ENCODE measurements at places on chromosomes 1 and 21.

GRCh38 chr1:77899647-77900320 lies 11.4 kb downstream of the NEXN start:
- DNase-seq = no peak

DNA sequence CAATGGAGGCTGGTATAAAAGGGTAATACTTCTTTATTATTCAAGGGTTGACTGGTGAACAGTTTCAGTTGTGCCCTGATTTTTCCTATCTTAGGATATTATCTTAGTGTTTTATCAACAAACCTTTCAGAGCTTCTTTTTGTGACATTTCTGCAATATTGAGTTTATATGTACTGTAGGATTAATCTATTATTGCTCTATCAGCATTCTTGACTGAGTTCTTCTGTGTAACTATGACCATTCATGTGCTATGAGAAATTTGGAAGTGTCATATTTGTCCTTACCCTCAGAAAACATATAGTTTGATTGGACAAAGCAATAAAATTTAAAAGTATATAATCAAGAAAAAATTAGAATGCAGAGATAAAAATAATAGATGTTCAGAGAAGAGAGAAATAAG lies 25.5 kb upstream of the MRPS6 start:
- DNase-seq = no peak

GRCh38 chr1:70442490-70442889 lies 31.4 kb downstream of the CTH start:
- no peak for DNase-seq

GRCh38 chr1:207673399-207673798 lies 28.5 kb downstream of the CR1L start:
- DNase-seq = no peak

DNA sequence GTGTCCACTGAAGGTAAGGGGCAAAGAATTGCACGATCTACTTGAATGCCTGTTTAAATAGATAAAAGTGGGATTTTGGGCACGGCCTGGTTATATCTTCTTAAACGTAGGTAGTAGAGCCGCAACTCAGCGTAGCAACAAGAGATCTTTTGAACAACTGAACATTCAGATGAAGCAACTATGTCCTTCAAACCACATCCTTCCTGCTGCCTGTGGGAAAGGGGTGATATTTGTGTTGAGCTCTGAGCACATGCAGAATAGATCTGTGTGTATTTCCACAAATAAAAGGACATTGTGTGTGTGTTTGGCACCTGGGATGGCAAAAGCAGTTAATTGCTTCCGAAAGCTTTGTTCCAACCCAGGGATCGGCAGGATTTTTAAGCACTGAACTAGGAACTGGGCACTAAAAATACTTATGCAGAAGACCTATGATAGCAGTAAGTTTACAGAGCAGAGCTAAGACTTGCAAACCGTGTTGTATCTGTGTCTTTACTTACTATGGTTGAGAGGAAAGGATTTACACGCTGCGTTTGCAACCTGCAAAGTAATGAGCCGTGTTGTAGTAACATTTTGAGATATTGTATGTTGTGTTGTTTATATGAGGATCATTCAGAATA lies 333.4 kb downstream of the CHRM3 start:
- no peak for DNase-seq

- no peak for DNase-seq
Observed at GRCh38 chr1:99642053-99642452, 3.9 kb upstream of the PALMD start.

DNA sequence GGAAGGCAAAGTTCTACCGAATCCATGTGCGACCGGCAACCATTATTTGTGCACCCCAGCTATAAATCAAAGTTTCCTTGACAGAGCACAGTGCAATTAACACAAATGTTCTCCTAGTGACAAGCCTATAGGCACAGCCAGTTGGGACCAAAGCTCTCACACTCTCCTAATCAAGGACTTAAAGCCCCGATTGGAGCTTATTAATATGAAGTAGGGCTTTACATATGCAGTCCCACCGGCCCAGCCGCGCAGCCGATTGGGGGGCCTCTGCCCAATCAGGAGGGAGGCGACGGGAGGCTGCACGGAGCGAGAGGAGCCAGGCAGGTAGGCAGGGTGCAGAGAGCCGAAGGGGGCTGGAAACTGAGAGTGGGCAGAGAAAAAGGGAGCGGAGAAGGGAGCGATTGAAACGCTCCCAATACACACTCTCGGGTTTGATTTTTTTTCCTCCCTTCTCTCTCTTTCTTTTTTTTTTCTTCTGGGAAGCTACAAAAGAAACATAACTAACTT lies at the start of gene ESRRG:
TSS of gene ESRRG (minus strand) at position 156 of the 507 bp plus-strand sequence. CDS start at position 26, 130 bp downstream.
- no peak for DNase-seq

- no peak for DNase-seq
Observed at GRCh38 chr1:31712068-31712467, 8.3 kb upstream of the COL16A1 start.

- no peak for DNase-seq
Observed at GRCh38 chr1:198730952-198731351, 92.1 kb downstream of the PTPRC start.

DNA sequence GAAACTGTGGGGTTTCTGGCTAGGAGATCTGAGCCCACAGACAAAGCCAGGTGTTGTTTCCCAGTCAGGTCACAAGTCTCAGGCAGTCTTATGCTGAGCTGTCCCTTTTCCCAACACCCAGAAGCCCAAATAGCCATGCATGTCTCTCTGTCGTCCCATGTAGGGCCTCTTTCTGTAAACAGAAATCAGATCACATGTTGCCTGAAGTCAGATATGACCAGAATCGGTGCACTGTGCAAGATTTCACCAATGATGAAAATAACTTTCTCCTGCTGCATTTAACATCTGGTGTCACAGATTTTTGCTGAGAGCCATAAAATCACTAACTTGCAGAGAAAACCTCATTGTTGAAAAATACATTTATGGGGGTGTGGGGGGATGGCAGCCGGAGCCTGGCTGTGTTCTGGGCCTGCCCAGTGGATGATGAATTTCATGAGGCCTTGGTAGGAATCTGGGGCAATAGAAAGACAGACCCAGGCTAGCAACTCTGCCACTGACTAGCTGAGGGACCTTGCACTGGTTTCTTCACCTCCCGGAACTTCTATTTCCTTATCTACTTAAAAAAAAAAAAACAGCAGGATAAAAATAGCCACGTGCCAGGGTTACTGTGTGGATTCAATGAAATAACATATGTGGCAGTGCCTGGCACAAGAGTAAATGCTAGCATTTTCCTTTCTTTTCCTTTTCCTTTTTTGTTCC lies 158.8 kb upstream of the NFIA start:
- no peak for DNase-seq

DNA sequence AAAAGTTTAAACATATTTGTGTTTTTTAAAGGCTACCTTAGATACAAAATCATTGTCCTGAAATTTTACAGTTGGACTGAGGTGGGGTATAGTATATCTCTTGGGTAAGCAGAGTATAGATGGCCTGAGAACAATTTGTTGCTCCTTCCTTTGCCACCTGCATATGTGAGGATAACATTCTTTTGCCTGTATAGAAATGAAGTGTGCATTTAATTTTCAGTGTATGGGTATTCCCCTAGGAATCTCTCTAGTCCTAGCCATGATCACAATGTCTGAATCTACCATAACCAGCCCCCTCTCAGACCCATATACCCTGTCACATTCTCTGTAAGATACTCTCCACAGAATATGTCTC lies 1.9 kb upstream of the FCGR2A start:
- DNase-seq = no peak

DNA sequence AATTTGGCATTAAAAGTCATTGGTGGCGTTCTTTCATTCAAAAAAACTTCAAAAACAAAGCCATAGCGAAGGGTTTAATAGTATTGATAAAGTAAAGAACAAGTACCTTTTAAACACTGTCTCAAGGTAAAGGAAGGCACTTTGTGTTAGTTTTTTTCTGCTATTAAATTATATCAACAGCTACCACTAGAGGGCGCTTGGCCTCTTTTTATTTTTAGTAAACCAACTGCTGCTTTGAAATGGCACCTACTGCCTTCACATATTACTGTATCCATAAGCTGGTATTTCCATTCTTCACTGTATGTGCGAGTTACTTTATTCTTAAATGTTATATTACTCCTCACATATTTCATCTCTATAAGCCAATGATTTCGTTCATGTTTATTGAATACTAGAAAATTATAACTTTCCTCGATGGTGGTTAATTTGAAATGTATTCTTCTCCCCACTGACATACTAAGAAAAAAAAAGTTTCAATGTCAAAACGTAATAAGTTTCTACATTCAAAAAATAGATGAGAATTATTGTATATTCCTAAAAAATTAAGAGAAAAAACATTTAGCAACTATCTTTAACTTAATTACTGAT lies 125.7 kb upstream of the CXADR start:
- DNase-seq = peak; percentile 70

- no peak for DNase-seq
Observed at GRCh38 chr1:159974350-159974965, 20.4 kb upstream of the SLAMF9 start.

DNA sequence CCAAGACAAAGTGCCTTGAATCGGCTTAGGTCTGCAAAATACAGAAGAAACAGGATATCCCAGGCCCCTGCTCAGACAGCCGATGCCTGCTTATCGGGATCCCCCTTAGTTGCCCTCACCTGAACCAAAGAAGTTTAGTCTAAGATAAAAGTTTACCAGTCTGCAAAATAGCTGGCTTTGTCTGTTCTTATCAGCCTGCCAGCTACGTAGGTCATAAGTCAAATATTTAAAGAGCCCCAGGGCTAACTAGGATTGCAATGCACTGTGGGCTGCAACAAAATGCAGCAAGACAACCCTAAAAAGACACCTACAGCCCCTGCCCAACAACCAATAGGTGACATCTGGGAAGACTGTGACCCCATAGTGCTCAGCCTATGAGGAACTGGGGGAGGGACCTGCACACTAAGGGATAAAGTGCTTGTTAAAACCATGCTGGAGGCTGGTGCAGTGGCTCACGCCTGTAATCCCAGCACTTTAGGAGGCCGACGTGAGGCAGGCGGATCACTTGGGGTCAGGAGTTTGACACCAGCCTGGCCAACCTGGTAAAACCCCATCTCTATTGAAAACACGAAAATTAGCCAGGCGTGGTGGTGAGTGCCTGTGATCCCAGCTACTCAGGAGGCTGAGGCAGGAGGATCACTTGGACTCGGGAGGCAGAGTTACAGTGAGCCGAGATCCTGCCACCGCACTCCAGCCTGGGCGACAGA lies 27.4 kb downstream of the LRRC3 start:
- no peak for DNase-seq

- no peak for DNase-seq
Observed at GRCh38 chr21:18369115-18369514, 34.5 kb downstream of the TMPRSS15 start.

GRCh38 chr1:193590102-193590501 lies 403.7 kb upstream of the B3GALT2 start:
- no peak for DNase-seq

GRCh38 chr1:224696891-224697765 lies 81.0 kb downstream of the CNIH3 start:
- no peak for DNase-seq

- no peak for DNase-seq
Observed at GRCh38 chr1:54870869-54871268, 16.1 kb downstream of the DHCR24 start.

DNA sequence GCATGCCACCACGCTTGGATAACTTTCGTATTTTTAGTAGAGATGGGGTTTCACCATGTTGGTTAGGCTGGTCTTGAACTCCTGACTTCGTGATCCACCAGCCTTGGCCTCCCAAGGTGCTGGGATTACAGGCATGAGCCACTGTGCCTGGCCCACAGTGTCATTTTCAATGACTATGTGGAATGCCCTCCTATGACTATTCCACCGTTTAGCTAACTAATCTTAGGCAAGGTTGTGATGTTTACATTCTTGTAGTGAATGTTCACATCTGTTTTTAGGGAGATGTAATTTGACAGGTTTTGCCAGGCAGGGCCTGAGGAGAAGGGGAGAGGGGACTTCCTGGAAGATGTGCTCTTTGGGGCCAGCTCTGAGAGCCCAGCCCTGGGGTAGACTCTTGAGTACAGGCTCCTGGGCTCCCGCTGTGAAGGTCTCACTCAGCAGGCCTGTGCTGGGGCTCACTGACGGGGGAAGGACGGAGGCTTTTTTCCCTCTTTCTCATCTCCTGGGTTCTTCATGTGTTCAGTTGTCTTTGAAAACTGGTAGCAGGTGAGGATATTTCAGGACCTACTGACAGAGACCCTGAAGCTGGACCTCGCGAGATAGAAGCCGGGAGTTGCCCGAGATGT lies 13.2 kb downstream of the COQ8A start:
- DNase-seq = no peak

- DNase-seq = no peak
Observed at GRCh38 chr1:21242846-21243245, 47.4 kb downstream of the ECE1 start.

- no peak for DNase-seq
Observed at GRCh38 chr1:211781260-211781659, 49.3 kb downstream of the LPGAT1 start.

- DNase-seq = no peak
Observed at GRCh38 chr1:4710592-4711415, 56.4 kb downstream of the AJAP1 start.
